ENCODE measurements at places on chromosomes 3 and 15.

DNA sequence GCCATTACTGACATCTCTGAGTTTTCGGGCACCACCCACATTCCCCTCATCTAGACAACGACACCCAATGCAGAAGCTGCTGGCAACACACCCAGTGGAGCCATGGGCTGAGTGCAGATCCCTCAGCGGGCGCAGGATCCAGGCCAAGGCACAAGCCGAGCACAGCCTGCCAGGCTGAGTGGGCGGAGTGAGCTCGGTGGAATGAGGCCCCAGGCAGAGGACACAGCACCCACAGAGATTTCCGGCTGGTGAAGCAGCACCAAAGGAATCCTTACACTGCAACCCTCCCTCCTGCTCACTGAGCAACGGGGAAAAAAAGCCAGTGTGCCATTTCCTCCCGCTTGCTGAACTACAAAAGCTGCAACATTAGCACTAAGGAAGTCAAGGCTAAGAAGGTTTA, 34.3 kb downstream of the ZMAT3 start:
- peak; percentile 58 for DNase-seq

- no peak for DNase-seq
Measured at GRCh38 chr15:90946538-90946937, 8.1 kb upstream of the RCCD1 start.

DNA sequence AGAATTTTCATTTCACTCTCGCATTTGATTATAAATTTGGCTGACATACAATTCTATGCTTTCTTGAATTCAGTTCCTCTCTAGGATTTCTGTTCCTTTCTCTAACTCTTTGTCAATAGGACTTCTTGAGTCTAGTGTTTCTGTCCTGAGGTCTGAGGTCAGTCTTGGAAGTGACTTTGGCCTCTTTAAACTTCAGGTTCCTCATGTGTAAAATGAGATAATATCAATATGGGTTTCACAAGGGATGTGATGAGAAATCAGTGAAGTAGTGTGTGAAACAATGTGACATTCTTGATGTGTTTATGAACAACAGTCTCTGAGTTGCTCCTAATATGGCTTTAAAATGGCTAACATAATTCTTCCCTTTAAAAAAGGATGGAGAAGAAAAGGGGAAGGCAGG, 92.2 kb downstream of the SV2B start:
- DNase-seq: no peak

DNA sequence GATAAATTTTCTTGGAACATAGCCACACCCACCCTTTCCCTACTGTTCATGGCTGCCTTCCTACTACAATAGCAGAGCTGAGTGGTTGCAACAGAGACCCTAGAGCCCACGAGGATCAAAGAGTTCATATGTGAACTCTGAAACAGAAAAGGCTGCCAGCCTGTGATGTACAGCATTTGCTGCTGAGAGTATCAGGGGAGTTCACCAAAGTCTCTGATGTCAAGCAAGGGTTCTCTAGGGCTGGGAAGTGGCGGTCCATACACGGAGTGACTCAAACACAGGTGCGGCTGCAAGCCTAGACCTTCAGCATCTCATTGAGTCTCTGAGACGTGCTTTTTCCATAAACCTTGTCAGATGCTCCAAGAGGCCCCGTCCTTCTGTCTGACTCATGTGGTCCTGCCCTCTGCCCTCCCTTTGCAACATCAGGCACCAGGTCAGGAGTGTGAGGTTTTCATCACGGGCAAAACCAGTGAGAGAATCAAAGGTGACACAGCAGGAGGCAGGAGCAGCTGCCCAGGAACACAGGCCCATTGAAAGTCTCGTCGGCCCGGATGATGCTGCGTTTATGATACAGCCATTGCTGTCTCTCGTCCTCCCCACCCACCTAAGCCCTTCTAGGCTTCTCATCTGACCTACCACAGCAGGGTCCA, 42.9 kb downstream of the PCSK6 start:
- DNase-seq: no peak

GRCh38 chr3:30473374-30474051, 132.9 kb upstream of the TGFBR2 start:
- DNase-seq: peak; percentile 36

- DNase-seq: no peak
Measured at GRCh38 chr15:45802140-45802539, 167.3 kb downstream of the SQOR start.

- DNase-seq: peak; percentile 92
Measured at GRCh38 chr15:100764778-100765466, 114.7 kb upstream of the ALDH1A3 start.

DNA sequence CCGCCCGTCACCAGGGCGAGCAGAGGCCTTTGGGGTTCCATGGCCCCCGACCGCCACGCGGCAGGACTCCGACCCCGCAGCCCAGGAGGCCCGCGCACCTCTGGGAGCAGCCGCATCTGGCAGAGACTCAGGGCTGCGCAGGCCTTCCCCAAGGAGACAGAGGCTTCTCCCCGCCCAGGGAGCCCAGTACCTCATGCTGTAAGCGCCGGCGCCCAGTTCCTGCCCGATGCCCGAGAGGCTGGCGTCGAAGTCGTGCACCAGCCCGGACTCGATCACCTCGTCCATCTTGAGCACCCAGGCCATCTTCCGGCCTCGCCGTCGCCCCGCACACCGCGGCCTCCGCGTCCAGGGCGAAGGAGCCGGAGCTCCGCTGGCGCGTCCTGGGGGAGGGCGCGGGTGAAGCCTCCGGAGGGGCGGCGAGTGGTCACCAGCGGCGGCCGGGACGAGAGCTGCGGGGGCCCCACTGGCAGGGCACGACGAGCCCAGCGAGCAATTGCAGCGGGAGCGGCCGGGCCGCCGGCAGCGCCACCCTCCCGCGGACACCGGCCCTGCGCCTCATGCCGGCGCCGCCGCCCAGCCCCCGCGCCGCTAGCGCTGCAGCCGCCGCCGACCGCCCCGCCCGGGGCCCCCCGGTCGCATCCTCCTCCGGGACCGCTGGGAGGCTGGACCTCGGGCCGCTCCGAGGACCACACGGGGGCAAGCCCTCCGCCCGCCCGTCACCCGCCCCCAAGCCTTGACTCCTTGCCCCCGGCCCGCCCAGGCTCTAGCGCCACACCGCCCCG, 468 bp downstream of the UBP1 start:
- DNase-seq: peak; percentile 30

DNA sequence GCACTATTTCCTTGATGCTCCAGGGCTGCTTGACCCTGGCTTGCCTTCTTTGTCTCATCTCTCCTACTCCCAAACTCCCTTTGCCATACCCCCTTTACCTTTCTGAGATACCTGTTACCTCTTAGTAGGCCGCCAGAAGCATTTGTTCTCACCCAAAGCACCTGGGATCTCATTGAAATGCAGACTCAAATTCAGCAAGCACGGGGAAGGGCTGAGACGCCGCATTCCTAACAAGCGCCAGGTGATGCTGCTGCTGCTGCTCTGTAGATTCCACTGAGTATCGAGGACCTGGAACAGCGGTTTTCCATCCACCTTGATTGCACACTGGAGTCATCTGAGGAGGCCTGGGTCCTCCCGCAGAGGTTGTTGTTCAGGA, 91.8 kb downstream of the TMEM266 start:
- no peak for DNase-seq

GRCh38 chr3:3119393-3119851, 7.3 kb upstream of the TRNT1 start:
- DNase-seq: peak; percentile 10

GRCh38 chr3:113241292-113242095, 30.1 kb downstream of the BOC start:
- peak; percentile 92 for DNase-seq

DNA sequence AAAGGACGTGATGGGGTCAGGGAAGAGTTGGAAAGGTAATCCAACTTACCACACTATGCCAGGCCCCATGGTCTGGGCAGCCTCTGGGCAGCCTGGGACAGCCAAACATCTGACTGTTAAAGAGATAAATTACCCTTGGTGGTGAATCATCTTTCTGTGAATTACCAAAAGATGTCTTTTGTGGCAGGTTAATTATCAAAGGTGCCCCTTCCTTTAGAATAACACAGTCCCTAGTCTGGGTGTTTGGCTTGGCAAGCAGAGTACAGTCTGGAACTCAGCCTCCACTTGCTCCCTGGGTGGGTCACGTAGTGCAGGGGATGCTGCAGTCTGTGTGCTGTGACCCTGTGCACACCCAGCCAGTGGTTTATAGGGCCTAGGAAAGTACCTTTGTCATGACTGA, 113.1 kb downstream of the ZNF621 start:
- no peak for DNase-seq

GRCh38 chr3:63764511-63764910, 54.6 kb upstream of the C3orf49 start:
- DNase-seq: no peak

- DNase-seq: no peak
Measured at GRCh38 chr15:72060687-72061250, 57.2 kb downstream of the MYO9A start.

- no peak for DNase-seq
Measured at GRCh38 chr15:39478996-39479395, 101.9 kb upstream of the THBS1 start.

DNA sequence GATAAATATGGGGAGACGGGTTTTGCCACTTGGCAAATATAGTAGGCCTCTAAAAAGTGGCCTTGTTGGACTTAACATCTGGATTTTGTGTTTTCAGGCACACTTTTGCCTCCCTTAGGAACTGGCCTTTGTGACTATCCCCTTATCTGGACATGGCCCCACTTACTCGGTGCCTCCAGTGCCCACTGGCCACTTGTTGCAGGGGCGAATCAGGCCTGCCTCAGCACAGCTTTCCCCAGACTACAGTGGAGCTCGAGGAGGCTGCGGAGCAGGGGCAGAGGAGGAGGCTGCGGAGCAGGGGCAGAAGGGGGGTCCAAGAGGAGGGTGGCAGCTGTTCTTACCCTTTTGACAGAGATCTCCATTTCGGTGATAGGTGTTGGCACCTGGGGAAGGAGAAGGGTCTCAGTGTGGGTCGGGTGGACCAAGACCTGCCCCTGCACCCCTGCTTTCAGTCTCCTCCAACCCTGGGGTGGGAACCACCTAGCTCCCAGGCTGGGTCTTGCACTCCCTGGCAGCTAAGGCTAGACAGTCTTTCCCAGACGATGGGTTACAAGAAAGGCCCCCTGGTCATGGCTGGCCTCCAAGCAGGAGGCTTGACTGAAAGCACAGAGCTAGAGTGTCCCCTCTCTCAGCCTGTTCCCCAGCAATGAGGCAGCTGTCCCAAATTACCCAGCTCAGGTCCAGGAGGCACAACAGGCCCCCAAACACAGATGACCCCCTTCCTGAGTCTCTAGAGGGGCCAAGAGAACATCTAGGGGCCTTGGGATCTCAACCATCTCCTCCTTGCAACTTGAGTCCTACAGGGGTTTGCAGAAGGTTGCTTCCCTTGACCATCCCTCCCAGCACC, 6.1 kb downstream of the SEMA3G start:
- no peak for DNase-seq

- peak; percentile 56 for DNase-seq
Measured at GRCh38 chr15:70047386-70048197, 50.1 kb downstream of the TLE3 start.

GRCh38 chr3:127834771-127835170, 12.5 kb upstream of the MGLL start:
- DNase-seq: no peak

GRCh38 chr3:6204891-6205290, 656.0 kb upstream of the GRM7 start:
- DNase-seq: no peak

GRCh38 chr15:48481802-48482201, 150.6 kb downstream of the DUT start:
- peak; percentile 66 for DNase-seq

DNA sequence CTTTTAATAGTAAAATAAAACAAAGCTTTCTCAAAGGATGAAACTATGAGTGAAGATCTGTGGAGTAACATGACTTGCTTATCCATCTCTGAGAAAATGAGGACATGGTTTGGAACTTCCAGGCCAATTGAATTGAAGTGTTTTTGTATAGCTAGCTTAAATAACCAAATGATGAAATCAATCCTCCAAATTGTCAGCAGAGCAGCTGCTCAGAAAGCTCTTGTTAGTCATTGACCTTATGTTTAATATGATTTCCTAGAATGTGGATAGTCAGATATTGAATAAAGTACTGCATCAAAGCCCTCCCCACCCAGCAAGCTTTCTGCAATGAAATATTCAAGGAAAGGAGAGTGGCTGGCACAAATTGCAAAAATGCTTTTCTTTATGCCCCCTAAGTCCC, 437.2 kb downstream of the MFSD1 start:
- peak; percentile 65 for DNase-seq

GRCh38 chr3:186281176-186281575, 80.9 kb downstream of the DGKG start:
- peak; percentile 80 for DNase-seq

DNA sequence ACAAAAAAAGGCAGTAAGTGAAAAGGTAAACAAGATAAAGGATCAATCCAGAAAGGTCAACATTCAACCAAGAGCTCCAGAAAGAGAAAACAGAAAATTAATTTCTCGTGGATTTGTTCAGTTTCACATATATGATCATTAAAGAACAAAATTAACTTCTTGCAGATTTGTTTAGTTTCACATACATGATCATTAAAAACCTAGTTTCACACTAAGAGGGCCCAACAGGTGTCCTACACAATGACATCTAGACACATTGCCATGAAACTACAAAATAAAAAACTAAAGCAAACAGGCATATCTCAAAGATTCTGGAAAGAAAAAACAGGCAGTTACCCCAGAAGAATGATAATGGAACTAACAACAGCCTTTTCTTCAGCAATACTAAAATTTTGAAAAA, 22.1 kb downstream of the PHC3 start:
- DNase-seq: no peak

DNA sequence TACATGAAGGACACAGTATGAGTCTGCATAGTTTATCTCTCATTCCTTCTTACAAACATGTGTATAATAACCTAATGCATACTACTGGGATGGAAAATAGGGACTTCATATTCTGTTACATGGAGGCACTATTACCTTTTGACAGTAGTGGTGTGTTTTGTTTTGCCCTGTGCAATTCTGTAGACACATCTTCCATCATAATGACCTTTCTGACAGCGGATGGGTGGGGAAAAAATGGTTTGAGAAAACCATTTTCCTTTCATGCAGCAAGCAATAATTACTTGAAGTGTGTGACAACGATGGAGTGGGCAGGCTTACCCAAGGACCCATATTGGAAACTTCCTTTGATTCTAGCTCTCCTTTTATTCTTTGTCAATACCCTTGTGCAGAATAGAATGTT, 153.6 kb upstream of the ONECUT1 start:
- DNase-seq: no peak

GRCh38 chr3:194685065-194685717, 492 bp upstream of the FAM43A start:
- no peak for DNase-seq

GRCh38 chr3:169579116-169579710, 84.3 kb downstream of the MECOM start:
- no peak for DNase-seq

All from fibroblast of skin of abdomen (primary cell).